Right ventricle myocardium superior (tissue), 1 donor: ENCODE measurements at places on chromosomes 12 and 14. TPM values are rescaled to one million over a fixed set of nuclear protein-coding genes. Genes with fewer than 3 reads are reported as not detected.

The ASPG gene
- 44.1 TPM for total RNA-seq

The C14orf132 gene
- total RNA-seq: 2.4 TPM

The CDH24 gene
- 1.6 TPM for total RNA-seq

The NEUROD4 gene
- total RNA-seq: not detected

The PRPH gene
- total RNA-seq: not detected

The FRMD6 gene
- total RNA-seq: 7.4 TPM
